ENCODE measurements at places on chromosomes 1 and 21.

- no peak for DNase-seq
These were observed 3.2 kb upstream of the CELSR2 start for GRCh38 chr1:109246141-109246551.

DNA sequence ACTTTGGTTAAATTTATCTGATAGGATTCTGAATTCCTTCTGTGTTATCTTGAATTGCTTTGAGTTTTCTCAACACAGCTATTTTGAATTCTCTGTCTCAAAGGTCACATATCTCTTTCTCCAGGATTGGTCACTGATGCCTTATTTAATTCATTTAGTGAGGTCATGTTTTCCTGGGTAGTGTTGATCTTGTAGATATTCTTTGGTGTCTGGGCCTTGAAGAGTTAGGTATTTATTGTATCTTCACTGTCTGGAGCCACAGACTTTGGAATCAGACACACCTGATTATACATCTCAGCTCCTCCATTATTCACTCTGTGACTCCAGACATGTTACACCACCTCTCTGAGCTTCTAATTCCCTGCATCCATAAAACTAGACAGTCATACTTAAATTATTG, 34.2 kb upstream of the ETS2 start:
- DNase-seq = no peak

DNA sequence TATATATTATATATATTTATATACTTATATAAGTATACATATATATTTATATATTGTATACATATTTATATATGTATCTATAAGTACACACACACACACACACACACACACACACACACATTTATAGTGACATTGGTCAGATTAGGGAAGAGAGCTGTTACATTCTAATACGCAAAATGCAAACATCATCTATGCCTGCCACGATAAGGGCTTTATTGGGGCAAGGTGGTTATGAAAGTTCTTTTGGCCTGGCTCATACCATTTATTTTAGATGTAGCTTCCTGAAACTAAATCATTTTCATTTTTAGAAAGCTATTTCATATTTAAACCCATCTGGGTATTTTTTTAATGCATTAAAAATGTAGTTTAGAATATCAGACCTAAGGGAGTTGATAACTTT, 82.8 kb downstream of the MAST2 start:
- DNase-seq = no peak

GRCh38 chr1:246677842-246678241, 46.4 kb upstream of the SCCPDH start:
- no peak for DNase-seq

DNA sequence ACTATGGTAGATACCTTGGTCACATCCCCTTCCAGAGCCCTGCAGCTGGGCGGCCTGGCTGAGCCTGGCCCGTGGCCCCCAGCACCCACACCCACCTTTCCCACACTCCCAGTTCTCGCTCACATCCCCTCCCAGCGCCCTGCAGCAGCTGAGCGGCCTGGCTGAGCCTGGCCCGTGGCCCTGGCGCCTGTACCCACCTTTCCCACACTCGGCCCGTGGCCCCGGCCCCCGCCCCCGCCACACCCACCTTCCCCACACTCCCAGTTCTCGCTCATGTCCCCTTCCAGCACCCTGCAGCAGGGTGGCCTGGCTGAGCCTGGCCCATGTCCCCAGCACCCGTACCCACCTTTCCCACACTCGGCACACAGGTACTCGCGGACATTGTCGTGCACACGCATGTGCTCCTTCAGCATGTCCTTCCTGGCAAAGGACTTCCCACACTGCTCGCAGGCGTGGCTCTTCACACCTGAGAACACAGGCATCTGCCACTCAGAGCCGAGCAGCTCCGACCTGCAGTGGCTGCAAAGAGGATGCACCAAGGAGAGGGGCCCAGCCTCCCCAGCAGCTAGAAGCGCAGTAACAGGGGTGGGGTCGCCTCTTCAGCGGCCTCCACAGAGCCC, 52.5 kb upstream of the RIPK4 start:
- no peak for DNase-seq

- DNase-seq = no peak
These were observed 24.8 kb downstream of the CCSAP start for GRCh38 chr1:229318056-229318455.

DNA sequence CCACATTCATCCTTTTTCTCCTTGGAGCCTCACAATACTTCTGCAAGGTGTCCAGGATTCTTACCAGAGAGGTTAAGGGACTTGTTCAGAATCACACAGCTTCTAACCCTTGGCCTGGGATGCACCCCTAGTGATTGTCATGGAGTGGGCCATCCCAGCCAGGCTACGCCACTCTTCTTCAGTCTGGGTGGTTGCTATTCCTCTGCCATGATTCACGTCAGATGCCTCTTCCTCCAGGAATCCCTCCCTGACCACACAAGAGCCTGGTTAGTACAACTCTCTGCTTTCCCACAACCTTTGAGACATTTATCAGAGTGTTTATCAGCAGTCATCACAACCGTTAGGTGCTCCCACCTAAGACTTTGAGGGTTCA, 121.8 kb downstream of the EPHB2 start:
- no peak for DNase-seq

All from cortex of kidney (tissue), 1 donor.